Left renal pelvis (tissue), 4 donors: ENCODE measurements at places on chromosomes 16 and 17.

DNA sequence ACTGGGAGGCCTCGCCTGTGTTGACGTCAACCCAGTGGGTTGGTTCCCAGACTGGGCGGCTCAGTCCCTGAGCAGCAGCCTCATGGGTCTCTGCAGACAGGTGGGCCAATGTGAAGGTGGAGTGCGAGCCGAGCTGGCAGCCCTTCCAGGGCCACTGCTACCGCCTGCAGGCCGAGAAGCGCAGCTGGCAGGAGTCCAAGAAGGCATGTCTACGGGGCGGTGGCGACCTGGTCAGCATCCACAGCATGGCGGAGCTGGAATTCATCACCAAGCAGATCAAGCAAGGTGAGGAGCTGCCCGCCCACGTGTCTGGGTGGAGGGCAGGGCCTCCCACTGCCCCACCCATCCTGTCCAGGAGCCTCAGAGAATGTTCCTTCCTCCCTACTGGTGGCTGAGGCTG is 44.1 kb downstream of the MRC2 start:
- no peak for DNase-seq

DNA sequence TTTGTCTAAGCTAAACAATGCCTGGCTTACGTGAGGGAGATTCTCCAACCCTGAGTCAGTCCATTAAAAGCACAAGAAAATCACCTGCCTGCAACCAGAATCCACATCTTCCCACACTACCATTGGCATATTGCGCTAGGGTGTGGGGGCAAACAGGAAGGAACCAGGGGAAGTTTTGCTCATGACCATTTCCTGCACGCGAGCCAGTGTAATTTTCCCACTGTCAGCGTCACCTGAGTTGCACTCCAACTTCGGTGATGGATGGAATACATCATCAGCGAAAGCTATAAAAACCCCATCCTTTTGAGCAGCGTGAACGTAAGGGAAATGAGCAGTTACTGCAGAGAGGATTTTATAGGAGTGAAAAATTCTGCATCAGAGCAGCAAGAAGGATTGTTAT is 167.9 kb upstream of the NOL11 start:
- no peak for DNase-seq

GRCh38 chr16:159136-159849 is 6.5 kb upstream of the HBM start:
- no peak for DNase-seq

- no peak for DNase-seq
These were observed 47.1 kb downstream of the VMP1 start for GRCh38 chr17:59754552-59754951.

- DNase-seq: no peak
These were observed 17.4 kb downstream of the HS3ST3B1 start for GRCh38 chr17:14318109-14318917.

DNA sequence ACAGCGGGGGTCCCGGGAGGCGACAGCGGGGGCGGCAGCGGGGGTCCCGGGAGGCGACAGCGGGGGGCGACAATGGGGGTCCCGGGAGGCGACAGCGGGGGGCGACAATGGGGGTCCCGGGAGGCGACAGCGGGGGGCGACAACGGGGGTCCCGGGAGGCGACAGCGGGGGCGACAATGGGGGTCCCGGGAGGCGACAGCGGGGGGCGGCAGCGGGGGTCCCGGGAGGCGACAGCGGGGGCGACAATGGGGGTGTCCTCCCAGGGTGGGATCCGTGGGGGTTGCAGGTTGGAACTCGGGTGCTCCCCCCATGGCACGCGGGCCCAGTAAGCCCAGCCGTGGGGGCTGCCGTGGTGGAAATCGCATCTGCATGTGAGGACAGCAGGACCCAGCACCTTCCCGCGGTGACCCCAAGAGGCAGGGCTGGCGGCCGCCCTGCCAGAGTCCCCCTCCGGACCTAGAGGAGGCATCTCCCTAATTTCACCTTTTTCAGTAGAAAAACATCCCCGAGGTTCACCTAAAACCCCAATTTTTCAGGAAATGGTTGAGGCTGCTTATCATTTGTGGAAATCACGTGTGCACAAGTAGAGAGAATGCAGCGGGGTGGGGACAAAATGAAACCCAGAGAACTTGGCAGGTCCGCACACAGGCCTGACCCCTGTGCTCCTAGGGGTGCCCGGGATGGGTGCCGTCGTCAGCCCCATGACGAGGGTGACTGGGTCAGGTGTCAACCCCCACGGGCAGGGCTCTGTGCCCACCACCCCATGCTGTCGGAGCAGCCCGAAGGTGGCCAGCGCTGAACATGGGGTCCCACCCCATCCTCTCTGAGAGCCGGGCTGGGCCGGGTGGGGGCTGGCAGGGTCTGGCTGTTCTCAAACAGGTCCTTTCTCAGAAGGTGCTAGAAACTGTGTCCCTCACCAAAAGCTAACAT is 10.5 kb upstream of the METRNL start:
- DNase-seq: no peak

DNA sequence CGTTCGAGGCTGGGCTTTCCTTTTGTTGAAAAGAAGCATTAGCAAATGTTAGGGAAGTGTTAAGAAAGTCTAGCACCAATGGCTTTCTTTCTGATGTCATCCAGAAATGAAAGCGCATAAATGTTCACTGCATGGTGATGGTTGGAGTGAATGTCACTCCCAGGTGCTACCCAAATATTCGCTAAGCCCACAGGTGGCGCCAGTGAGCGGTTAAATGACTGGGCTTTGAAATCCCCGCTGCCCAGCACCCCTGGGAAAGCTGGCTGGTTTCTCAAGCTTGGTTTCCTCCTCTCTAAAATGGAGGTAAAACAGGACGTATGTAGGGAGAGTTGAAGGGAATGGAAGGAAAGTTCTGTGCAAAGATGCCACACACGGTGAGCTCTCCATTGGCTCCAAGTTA is 104.4 kb downstream of the IRX5 start:
- no peak for DNase-seq

- DNase-seq: no peak
These were observed 1.2 kb upstream of the FLYWCH1 start for GRCh38 chr16:2910441-2910969.

GRCh38 chr16:3798838-3799237 is 81.5 kb upstream of the TRAP1 start:
- no peak for DNase-seq

DNA sequence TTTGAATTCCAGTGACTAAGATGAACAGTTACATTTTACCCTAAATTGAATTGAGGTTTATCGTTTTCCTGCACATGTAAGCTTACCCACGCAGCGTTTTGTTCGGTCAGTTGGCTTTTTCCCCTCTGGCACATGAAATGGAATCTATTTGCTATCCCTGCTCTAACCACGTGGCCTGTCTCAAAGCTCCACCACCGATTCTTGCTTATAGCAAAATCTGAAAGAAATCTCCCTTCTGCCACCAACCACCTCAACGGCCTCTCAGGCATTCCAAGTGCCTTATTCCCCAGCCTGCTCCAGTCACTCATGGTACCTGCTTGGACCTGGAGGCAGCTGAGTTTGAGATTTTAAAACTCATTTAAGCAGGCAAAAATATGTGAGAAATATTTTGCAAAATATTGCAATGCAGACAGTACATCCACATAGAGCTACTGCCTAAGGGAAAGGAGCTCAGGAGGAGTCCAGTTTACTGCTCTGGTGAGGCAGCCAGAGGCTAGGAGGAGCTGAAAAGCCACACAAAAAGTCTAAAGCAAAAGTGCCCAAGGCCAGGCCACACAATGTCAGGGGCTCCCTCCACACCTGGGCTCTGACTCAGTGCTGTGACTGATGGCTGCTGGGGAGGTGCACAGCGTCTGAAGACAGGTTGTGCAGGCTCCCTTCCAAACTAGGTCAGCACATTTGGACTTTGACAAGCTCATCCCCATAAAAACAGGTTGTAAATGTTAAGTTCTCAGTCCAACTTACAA is 26.4 kb downstream of the ARHGAP17 start:
- no peak for DNase-seq

DNA sequence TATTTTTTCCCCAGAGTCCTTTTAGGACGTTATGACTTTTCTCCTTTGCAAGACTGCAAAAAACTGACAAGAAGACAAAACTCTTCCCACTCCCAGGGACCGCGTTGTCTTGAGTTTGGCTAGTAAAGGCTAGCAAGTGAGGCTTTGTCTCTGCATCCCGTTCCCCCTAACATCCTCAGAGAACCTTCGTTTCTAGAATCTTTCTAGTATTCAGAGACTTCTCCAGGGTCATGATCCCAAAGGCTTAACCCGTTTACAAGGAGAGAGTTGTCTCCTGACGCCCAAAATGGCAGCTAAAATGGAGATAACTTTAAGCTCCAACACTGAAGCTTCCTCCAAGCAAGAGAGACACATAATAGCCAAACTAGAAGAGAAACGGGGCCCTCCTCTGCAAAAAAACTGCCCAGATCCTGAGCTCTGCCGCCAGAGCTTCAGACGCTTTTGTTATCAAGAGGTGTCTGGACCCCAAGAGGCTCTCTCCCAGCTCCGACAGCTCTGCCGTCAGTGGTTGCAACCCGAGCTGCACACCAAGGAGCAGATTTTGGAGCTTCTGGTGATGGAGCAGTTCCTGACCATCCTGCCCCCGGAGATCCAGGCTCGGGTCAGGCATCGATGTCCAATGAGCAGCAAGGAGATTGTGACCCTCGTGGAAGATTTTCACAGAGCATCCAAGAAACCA is 843 bp downstream of the ZNF174 start:
- DNase-seq: peak; percentile 5

- no peak for DNase-seq
These were observed 49.4 kb upstream of the PVALEF start for GRCh38 chr17:81115749-81116464.

GRCh38 chr16:1713933-1714332 is 7.9 kb downstream of the MAPK8IP3 start:
- no peak for DNase-seq

DNA sequence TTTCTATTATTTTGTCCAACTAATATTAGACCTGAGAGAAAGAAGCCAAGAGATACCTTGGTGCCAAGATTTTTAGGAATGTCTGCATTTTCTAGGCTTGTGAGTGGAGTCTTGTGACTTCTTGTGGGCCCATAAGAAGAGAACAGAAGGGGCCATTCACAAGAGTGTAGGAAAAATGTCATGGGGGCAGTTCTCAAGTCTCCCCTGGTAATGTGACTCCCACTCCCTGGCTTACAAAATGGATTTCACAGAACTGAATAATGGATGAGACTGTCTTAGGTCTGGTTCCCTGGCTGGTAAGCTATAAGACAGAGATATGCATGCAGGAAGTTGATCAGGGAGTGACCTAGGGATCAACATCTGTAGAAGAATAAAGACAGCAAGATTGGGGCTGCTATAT is 181.3 kb downstream of the CBLN1 start:
- no peak for DNase-seq

- no peak for DNase-seq
These were observed 3.4 kb upstream of the TM4SF5 start for GRCh38 chr17:4768298-4768697.
